Epithelial cell of proximal tubule (primary cell): ENCODE measurements at places on chromosomes 11 and 22. TPM values are rescaled to one million over a fixed set of nuclear protein-coding genes. Genes with fewer than 3 reads are reported as not detected.

ETS1 gene
- total RNA-seq: 76.5 and 84.0 TPM in 2 replicates

GRCh38 chr11:75766443-75767227, 1.9 kb upstream of the DGAT2 start:
- no peak for DNase-seq

GRCh38 chr22:37244922-37245722, 1.1 kb upstream of the RAC2 start:
- no peak for DNase-seq

MCAM gene
- 660 and 1,105 TPM in 2 replicates for total RNA-seq

DNA sequence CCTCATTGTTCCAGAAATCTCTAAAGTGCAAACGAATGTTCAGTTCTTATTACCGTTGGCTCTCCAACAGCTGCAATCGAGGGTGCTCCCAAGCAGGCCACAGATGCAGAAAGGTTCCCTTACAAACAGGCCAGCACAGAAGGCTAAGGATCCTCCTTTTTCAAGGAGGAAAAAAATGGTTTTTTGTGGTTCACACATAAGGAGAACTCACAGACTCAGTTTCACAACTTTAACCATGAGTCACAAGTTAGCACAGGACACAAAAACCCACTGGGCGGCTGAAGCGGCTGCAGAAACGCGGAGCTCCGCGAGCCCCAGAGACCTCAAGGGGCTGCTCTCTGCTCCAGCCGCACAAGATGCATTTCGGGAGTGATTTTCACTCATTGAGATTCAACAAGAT, 98.2 kb upstream of the PRR5 start:
- DNase-seq: no peak

APOBEC3B gene
- 67.3 and 68.1 TPM in 2 replicates for total RNA-seq

GRCh38 chr11:35794850-35795249, 132.3 kb downstream of the TRIM44 start:
- no peak for DNase-seq

DNA sequence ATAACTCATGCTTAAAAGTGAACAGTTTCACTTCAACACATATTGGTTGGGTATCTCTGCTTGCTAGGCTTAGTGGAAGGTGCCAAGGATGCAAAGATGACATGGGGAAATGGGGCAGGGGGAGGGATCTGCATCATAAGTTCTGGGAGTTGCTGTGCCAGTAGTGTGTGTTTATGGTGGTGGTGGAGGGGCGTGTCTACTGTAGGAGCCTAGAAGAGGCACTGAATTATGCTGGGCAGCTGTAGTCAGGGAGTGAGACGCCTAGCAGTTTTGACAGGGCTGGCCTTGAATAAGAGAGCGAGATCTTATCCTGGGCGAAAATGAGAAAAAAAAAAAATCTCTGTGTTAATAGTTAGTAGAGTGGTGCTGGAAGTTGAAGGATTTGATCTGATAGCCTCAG, 3.0 kb downstream of the ELMOD1 start:
- no peak for DNase-seq

OR5AP2 gene
- total RNA-seq: not detected in 2 replicates

DNA sequence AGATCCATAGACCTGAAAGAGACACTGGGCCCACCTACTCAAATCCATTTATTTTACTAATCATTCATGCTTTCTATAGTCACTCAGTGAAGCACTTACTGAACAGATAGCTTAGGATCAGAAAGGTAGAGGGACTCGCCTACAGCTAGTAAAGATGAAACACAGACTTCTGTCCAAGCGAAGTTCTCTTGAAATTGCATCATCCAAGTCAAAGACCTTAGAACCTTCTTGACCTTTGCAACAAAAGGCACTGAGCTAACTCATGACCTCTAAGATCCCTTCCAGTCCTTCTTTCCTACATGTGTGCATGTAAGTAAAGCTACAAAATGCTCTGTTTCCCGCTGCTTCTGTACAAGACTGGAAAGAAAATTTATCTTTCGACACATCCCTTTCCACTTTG, 377.6 kb downstream of the LARGE1 start:
- no peak for DNase-seq
